ENCODE measurements at places on chromosomes 7 and 10.

DNA sequence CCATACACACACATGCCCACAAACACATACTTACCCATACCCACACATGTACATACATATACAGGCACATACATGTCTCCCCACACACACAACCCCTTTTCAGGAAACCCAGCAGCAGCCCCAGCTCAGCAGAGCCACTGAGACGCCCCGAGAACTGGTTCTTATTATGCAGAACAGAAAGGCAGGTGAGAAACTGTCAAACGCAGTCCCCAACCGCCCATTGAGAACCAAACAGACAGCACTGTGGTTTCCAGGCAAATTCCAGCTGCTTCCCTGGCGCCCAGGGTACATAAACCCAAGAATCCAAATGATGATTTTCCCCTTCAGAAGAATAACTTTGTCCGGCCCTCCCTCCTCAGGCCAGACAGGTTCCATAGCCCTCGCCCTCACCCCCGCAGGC lies 366.6 kb upstream of the ZMIZ1 start:
- DNase-seq: no peak

GRCh38 chr10:14225379-14225778 lies 105.3 kb downstream of the FRMD4A start:
- no peak for DNase-seq

DNA sequence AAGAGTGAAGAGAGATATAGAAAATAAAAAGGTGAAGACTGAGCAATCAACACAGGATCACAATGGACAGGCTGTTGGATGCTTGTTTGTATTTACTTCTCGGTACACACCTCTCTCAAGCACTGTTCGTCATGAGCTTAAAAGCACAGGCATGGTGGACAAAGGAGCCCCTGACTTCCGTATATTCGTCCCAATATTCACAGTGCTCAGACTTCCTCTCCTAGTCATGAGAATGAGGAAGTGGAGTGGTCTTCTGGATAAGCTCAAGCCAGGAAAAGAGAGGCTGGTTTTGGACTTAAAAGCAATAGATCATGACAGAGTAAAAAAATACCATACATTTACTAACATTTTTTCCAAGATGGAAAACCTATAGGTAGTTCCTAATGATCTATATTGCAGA lies 172.5 kb downstream of the SORCS1 start:
- DNase-seq: no peak

DNA sequence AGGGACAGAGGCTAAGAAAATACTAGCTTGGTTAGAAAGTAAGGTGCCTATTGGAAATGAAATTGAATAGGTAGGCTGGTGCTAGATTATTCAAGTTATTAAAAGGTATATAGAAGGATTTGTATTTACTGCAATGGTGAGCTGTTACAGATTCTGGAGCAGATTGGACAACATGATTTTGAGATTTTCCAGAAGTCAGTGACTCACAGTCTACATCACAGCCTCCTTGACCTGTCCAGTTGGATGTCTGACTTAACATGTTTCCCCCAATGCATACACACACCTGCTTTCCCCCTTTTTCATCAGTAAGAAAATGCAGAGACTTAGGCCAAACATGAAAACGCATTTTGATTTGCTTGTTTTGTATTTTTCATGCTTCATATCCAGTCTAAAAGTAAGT lies 33.4 kb downstream of the STARD3NL start:
- no peak for DNase-seq

DNA sequence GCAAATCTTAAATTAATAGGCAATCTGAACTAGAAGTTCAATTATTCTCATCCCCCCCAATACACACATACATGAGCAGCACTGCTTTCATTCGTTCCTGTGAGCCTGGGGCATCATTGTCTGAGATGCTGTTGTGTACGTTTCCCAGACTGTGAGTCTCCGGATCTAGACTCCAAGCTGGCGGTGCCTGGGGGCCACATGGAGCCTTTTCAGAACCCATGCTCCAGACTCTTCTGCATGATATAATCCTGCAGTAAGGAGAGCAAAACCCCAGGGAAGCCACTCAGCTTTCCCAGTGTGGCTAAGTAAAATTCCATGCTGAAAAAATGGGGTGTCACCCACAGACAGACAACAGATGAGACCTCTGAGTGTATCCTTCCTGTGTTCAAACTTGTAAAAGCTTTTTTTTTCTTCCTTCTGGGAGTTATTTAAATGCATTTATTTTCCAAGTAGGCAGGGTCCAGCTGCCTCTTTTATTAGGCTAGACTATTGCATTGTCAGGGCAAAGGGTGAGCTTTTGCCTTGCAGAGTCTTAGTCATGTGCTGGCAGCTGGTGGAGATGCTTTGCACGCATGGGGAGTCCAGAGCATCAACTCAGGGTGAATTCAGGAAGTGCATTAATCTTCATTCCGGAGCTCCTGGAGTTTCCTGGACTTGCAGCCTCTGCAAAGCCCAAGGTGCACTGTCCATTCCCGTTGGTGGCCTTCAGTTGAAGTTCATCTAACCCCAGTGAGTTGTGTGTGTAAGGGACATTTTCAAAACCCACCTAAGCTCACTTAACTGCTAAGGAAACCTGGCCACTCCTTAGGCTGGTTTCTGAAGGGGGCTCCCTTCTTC lies 185.7 kb upstream of the ADO start:
- no peak for DNase-seq

GRCh38 chr10:51342381-51342780 lies 268.1 kb downstream of the PRKG1 start:
- no peak for DNase-seq

GRCh38 chr10:112761256-112761655 lies 188.8 kb upstream of the TCF7L2 start:
- no peak for DNase-seq

DNA sequence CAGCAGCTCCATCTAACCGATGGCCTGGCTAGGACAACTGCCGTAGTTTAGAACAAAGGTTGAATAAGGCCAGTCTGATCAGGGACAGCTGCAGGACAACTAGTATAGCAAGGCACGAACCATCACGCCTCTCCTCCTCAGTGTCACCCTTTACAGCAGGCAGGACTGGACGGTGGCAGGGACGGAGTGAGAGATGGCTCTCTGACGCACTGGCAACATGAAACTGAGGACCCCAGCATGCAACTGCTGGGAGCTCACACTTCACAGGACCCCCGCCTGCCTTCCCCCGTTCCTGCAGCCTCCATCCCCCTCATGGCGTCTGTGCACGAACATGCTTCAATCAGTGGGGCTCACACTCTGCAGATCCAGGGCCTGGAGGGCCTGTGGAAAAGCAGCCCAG lies 53.7 kb downstream of the ZRANB1 start:
- DNase-seq: no peak

DNA sequence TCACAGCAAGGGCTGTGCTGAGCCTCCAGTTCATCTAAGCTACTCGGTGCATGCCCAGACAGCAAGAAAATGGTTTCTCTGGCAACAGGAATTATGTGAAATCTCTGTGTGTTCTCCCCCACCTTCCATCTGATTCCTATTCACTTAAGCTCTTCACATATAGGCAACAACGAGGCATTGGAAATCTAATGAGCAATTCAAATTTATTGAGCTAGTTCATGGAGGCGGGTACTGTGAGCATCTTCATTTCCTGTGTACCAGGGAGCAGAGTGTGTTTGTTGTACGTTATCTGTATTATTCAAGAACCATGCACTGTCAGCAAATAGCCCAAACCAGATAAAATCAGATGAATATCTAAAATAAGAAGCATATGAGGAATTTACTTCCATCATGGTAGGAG lies 739.1 kb downstream of the MAGI2 start:
- no peak for DNase-seq

DNA sequence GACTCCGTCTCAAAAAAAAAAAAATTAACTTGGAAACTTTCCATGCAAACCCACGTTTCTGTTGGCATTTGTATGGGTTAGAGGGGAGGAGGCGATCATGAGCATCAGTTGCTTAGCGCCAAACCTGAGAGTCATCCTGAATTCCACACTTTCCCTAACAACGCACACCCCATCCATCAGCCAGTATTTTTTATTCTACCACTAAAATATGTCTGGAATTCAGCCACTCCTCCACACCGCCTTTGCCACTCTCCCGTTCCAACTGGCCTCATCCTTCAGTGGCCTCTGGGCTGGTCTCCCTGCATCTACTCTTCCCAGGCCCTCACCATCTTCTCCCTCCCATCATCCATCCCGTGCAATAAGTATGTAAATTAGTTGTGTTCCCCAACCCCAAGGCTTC lies 4.7 kb upstream of the LMBR1 start:
- DNase-seq: no peak

DNA sequence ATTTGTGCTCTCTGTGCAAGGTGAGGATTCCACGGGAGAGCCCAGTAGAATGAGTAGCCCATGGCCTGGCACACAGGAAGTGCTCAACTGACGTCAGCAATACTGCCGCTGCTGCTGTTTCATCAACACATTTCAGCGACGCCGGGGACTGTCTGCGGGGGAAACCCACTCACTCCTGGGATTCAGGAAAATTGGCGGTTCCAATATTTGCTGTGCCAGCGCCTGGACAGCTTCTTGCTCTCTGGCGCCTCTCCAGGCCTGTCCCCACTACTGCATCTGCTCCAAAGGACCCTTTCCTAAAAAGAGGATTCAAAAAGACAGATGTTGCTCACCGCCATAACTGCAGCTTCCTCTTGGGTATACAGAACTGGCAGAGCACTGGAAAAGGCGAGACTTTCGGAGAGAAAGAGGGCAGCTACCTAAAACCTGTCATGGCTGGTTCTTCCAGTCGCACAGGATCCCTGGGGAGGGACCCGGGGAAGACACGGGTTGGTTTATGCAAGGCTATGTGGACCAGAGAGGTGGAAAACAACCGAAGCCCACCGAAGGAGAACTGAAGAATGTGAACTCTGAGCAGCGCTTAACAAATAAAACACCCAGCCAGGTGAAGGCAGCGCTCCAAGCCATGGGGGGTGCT lies 39.7 kb upstream of the ENO4 start:
- DNase-seq: no peak

- DNase-seq: no peak
Measured at GRCh38 chr7:66642186-66642585, 13.5 kb downstream of the KCTD7 start.

- DNase-seq: no peak
Measured at GRCh38 chr10:129140921-129141885, 325.8 kb upstream of the MGMT start.

DNA sequence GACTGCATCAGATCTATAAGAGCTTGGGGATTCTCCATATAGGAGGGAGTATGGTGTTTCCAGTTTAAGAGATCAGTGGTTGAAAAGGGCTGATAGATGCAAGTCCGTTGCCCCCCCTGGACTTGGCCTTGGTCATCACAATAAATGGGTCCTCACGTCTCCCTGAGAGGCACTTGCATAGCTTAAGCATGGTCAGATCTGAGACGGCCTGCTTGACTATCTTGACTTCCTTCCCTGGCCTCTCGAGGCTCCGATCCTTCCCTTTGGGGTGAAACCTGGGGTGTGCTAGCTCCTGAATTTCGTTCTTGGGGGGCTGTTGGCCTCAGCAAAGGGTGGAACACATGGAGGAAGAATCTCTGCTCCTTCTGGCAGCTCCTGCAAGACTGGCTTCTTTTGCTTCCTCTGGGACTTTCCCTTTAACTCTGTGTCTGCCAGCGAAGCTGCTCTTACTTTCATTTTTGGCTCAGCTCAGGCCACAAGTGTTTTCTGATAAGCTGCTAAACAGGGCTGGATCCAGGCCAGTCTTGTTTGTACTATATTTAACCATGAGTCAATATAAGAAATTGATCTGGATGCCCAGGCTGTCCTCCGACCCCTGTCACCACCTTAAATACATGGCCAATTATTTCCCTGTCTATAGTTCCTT lies 11.2 kb upstream of the ZNF485 start:
- DNase-seq: no peak

- no peak for DNase-seq
Measured at GRCh38 chr10:72802763-72803505, 90.6 kb upstream of the OIT3 start.

DNA sequence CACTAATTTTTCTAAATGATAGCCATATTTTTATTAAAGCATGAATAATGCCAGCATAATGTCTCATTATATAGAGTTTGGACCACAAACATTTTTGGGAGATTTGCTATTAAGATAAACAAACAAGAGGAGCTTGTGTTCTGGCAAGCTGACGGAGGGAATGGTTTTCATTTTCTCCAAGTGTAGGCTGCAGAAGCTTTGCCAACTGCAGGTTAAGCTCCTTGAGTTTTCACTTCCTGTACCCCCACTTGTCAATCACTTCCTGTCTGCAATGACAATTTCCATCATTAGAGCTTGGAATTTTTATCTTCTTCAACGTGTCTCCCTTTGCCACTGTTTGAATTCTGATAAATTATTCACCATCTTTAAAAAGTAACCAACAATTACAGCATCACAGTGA lies 13.4 kb downstream of the EBF3 start:
- no peak for DNase-seq

DNA sequence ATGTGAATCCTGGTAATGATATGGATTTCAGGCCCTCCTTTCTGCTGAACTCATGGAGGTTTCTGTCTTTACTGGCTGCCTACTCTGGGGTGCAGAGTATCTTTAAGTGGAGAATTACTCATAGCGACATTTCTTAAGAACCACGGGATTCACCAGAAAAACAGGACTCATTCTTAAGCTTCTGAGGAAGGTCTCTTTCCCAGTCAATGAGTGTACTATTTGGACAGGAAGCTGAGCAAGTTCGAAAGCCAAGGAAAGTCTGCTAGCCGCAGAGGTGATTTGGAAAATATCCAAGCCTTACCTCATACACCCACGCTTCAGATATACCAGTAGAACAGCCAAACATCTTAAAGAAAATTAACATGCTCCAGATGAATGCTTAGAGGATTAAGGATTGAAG lies 377.6 kb upstream of the MYO3A start:
- DNase-seq: no peak

DNA sequence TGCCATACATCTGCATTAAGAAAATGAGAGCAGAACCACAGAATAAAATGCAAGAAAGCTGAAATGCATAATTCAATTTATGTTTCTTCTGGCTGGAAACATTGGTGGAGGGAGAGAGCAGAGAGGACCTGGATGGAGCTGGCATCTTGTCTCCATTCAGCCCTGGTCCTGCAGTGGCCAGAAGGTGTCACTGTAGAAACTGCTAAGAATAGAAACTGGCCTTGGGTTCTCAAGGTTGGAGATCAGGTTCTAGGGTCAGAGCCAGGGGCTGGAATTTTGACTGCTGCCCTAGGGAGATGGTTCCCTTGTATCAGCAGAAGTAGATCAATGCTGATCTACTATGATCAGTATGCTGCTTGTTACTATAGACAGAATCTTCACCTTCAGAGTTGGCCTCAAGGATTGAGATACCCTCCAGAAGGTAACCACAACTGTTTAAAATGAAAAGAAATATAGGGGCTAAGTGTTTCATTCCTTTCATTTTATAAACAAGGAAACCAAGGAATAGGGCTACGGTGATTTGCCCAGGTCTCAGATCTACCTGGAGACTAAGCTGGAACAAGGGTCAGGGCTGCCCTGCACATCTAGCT lies 13.1 kb downstream of the TAS2R41 start:
- peak; percentile 24 for DNase-seq

DNA sequence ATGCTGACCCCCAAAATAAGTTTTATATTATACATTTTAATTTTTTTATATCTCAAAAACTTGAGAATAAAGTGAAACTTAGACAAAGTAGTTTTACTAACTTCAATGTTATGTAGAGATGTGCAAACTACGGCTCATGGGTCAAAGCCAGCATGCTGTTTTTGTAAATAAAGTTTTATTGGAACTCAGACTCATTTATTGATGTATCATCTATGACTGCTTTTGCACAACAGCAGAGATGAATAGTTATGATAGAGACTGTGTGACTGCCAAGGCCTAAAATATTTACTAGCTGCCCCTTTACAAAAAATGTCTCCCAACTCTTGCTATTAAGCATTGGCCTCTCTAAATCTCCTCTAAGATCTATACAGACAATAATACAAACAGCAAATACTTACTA lies 12.4 kb downstream of the MTPN start:
- DNase-seq: no peak

Data from left colon (tissue), 2 donors.